ENCODE measurements at places on chromosomes 6 and 20. TPM values are rescaled to one million over a fixed set of nuclear protein-coding genes. Genes with fewer than 3 reads are reported as not detected.

The CDSN gene
- not detected for total RNA-seq

The ZNF165 gene
- total RNA-seq = 0.86 TPM

DNA sequence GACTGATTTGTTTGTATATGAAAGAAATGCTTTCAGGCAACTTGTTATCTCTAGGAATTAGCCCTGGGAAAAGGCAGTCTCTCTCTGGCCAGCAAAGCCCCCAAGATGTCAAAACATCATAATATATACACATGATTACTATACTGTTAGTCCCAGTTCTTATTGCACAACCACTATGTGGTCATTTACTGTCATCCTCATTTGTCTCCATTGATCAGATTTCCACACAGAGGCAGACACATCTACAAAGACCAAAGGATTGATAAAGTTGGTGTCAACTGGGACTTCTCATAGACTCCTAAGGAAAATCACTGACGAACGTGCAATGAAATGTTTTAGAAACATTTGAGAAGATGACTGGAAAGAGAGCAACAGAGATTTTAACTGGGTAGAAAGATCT is 71.9 kb upstream of the POPDC3 start:
- DNase-seq = peak; percentile 33

- no peak for DNase-seq
These were observed 194.1 kb downstream of the RIMS1 start for GRCh38 chr6:72080260-72080941.

GRCh38 chr6:135331002-135331401 is 149.9 kb downstream of the MYB start:
- no peak for DNase-seq

GRCh38 chr6:167956983-167957492 is 40.4 kb upstream of the KIF25 start:
- no peak for DNase-seq

DNA sequence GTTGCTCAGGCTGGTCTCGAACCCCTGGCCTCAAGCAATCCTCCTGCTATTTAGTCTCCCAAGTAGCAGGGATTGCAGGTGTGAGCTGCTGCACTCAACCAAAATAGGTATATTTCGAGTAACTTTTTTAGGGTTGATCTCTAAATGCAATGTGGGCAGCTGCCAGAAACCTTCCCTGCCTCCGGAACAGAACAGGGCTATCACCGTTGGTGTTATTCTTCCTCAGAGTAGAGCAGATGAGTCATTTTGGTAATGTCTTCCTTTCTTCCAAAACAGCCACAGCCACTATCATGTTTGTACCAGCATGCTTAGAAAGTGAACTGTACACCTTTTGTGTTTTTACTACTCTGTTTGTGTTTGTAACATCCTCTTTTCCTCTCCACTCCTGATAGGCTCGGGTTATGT is 44.1 kb downstream of the SNX9 start:
- peak; percentile 47 for DNase-seq

- peak; percentile 18 for DNase-seq
These were observed 56.0 kb downstream of the MDN1 start for GRCh38 chr6:89763550-89763949.

- DNase-seq = no peak
These were observed 44.3 kb downstream of the TENT5A start for GRCh38 chr6:81708113-81708699.

DNA sequence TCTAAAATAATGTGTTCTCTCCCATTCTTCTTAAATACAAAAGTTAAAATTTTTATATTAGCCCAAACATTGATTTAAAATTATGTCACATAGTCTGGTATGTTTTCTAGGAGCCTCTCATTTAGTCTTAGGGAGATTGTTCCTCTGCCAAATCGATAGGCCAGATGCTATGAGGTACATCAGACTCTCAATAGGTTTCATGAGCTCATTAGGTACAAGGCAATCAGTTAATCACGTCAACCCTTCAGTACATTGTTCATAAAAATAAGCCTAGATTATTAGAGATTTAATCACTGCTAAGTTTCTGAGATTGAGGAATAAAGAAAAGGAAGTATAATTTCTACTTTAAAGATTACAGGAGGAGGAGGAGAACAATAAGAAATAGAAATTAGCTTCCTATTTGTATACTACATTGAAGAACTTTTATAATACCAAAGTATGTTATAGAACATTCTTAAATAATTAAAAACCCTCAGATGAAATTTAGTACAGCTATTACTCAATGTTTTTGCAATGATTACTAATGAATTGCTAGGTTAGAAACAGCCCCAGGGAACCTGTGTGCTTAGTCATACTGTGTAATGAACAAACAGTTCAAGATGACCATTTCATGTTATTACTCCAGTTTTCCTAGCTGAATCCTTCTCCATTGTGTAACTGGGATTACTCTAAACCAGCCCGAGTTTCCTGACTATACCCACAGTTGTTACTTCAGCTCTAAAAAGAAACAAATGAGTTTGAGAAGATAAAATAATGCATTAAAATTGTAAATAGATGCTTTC is 117.0 kb downstream of the BMP5 start:
- peak; percentile 91 for DNase-seq

- no peak for DNase-seq
These were observed 66.2 kb upstream of the RREB1 start for GRCh38 chr6:7041511-7042026.

DNA sequence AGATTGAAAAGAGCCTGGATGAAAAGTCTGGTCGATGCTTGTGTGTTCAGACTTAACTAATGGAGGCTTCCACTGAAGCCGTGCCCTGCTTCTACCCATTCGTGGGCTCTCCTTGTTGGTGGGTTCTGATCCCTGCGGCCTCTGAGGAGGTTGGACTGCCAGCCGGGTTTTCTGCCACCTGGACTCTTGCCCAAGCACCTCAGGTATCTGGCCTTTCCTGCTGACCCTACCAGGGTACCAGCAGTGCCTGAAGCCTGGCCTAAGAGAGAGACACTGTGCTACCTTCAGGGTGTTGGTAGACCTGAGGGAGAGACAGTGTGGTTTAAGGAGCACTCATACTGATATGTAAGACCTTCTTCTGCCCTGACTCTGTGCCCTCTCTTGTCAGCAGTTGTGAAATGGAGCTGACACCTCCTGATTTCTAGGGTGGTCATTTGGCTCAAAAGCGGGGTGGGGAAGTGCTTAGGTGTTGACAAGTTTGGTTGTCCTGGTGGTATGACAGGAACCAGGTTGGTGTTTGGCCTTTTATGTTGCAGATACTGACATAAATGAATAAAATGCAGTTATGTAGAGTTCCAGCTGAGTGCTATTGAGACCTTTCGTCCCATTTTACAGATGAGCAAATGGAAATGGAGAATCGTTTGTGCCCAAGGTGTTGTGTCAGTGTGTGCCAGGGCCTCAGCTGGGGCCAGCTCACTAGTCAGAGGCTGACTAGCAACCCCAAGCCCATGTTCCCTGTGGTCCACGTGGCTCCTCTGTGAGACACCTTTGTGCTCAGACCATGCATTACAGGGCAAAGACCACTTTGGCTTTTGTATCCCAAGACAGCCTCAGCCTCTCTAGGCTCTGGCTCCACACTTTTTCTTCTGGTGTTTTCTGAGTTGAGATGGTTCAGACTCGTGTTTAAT is 3.1 kb downstream of the PLCG1 start:
- DNase-seq = no peak

DNA sequence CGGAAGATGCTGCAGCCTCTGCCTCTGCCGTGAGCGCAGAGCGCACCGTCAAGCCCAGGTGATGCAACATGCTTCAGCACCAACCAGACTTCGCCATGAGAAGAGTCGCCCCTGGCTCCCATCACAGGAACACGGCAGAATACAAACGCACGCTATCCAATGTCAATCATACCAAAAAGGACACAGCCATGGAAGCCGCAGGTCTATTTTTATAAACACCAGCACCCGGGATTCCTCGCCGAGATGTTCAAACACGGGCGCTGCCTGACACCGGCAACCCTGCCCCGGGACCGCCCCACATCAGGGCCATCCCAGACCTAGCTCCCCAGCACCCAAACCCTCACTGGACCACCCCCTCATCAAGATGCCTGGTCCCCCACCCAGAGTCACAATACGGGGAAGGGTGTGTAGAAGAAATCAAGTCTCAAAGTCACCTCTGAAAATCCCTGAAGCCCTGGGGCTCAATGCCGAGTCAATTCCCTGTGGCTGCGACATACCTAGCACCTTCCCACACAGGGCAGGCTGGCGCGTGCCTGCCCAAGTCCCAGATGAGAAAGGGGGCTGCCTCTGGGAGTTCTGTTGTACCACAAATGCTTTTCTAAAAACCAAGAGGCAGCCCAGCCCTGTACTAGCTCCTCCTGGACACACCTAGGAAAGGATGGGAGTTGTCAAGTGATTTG is 17.9 kb downstream of the TAF4 start:
- DNase-seq = no peak

DNA sequence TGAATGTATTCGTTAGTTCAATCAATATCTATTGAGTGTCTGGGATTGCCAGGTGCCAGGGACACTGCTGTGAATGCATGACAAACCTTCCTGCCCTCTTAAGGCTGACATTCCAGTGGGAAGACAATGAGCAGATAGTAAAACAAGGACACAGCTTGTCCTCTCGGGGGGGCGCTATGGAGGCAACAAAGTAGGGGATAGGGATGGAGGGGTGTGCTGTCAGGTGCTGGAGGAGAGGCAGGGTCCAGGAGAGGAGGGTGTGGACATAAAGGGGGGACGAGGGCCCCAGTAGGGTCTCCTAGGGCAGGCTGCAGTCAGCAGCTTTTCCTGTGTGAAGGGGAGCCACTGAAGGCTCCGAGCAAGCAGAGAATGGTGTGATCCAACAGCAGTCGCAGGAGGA is 198.2 kb upstream of the PDE10A start:
- no peak for DNase-seq

DNA sequence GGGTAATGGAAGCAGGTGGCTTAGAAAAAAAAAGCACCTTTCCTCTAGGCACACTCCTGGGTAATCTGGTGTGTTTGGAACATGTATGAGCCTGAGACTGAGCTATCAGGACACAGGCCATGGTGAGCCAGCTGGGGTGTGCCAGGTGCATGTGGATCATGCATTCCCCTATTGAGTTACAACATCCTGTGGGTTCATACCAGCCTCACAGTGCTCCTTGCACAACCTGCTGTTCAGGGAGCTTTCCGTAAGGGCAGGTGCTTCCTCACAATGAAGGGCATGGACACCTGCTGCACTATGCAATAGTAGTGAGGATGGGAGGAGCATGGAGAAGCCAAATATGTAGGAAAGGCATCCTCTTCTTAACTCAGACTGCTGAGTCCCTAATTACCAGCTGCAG is 197.2 kb upstream of the SUPT3H start:
- DNase-seq = no peak

DNA sequence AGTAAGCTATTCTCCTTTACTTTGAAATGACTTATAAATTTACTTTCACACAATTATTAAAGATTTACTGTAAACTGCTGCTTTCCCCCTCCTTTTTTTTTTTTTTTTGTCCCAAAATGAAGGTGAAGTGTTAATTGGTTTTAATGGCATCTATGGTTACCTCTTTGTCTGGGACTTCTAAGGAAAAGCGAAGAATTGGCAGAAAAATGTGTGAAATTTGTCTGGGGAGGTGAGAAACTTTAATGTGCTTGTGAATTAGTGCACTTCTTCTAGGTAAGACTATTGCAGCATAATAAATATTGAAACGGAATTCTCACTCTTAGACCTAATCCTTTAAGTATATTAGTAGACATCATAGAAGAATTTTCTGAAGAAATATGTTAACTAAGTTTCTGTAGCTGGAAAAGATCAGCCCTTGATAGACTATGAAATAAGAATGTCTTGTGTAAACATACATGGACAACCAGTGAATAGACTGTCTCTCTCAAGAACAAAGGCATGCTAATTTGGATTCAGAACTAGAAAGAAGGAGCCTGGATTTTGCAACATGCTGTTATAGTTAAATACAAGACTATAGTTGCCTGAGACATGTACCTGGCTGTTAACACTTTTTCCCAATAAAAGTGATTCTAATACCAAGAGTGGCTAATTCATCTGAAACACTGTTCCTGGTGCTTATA is 23.9 kb downstream of the FLRT3 start:
- DNase-seq = no peak

GRCh38 chr20:23118144-23118543 is 32.0 kb upstream of the CD93 start:
- DNase-seq = no peak

GRCh38 chr6:31173406-31173805 is 2.9 kb upstream of the POU5F1 start:
- DNase-seq = no peak

DNA sequence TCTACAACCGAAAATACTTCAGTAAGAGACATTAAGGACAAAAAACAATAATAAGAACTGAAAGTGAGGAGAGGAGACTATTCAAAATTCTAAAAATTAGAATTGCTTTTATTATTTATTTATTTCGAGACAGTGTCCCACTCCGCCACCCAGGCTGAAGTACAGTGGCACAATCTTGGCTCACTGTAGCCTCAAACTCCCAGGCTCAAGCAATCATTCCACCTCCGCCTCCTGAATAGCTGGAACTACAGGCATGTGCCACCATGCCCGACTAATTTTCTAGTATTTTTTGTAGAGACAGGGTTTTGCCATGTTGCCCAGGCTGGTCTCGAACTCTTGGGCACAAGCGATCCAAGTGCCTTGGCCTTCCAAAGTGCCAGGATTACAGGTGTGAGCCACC is 123.1 kb downstream of the RNGTT start:
- no peak for DNase-seq

DNA sequence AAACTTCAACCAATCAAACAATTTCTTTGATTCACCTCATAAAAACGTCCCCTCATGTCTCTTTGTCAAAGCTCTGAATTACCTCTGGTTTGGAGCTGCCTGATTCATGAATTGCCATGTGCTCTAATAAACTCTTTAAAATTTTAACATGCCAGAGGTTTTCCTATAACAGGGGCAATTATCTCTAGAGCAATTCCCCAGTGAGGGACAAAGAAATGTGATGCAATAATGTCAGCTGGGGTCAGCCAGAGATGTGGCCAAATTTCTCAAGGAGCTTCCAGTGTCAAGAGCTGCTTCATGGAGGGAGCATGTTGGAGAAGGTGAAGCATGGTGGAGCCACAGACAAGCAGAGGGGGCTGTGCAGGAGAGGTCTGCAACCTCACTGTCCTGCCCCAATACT is 38.7 kb upstream of the RFPL4B start:
- no peak for DNase-seq

- no peak for DNase-seq
These were observed 317.1 kb downstream of the BMP7 start for GRCh38 chr20:56949318-56949717.

GRCh38 chr20:62304331-62305148 is 1.7 kb downstream of the ADRM1 start:
- no peak for DNase-seq
